ENCODE measurements at places on chromosomes 3 and 15.

GRCh38 chr15:99930696-99931095, 197.5 kb upstream of the LYSMD4 start:
- no peak for DNase-seq

DNA sequence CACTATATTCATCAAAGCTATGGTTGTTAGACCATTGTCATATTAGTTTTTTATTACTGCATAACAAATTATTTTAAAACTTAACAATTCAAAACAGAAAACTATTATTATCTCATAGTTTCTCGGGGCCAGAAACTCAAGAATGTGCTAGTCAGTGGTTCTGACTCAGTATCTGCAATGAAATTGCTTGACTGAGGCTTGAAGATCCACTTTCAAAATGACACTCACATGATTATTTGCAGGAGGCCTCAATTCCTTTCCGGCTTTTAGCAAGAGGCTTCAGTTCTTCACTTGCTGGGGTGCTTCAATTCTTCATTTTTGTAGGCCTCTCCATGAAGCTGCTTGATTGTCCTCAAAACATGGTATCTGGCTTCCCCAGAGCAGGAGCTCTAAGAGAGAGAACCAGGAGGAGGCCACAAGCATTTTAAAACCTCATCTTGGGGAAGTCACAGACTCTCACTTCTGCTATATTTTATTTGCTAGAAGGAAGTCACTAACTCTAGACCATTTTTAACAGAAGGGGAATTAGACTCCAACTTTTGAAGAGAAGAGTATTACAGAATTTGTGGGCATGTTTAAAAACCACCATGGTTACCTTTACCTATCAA, 383.7 kb downstream of the MFSD1 start:
- no peak for DNase-seq

DNA sequence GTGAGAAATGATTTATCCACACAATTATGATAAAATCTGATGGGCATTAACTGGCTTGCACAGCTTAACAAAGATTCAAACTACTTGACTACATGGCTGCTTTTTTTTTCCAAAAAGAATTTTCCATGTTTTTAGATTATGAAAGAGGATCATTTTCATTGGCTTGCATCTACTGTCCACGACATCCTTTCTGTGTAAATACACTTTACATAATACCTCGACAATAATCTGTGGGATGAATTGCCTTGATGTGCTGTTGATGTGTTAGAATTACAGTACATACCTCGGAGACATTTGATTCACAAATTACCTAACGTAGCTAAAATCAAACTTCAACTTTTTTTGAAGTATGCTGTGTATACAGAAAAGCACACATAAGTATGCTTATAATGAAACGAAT, 104.4 kb downstream of the PPP2R3A start:
- DNase-seq = no peak

DNA sequence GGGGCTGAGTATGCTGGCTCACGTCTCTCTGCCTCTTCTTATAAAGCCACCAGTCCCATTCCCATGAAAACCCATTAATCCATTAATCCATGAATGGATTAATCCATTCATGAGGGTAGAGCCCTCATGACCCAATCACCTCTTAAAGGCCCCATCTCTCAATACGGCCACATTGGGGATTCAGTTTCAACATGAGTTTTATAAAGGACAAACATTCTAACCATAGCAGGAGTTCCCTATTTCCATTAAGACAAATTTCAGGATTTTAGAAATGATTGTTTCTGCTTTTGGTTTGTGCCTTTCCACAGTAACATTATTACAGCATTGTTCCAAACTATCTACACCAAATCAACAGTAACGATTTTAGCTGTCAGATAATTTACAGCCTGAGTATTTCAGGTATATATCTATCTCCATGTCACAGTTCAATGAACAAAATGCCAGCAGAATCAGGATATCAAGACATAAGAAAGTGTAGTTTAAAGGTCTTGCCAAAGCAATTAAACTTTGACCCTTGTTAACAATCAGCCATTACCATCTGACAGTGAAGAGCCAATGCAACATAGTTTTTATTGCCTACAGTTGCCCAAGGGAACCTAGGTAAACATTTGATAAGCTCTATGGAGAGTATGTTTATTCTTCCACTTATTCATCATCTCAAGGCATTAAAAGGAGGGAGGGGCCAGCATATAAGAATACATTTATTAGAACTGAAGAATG, 3.8 kb downstream of the TSPAN3 start:
- no peak for DNase-seq

DNA sequence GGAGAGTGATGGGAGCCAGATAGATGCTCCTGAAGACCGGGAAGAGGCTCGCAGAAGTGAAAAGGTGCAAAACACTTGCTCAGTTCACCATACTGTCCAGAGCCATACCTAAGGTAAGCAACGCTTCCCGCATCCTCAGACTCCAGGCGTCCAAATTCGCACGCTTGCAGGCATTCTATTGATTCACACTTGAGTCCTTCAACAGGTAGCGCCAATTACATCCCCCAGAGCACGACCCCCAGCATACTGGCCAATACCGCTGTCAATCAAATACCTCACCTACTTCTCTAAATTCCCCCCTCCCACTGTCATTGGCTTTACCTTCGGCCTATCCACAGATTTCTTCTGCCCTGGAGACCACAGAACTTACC, 361 bp upstream of the STXBP5L start:
- peak; percentile 97 for DNase-seq

- DNase-seq = no peak
Measured at GRCh38 chr3:126113238-126113555, 29.3 kb upstream of the SLC41A3 start.

DNA sequence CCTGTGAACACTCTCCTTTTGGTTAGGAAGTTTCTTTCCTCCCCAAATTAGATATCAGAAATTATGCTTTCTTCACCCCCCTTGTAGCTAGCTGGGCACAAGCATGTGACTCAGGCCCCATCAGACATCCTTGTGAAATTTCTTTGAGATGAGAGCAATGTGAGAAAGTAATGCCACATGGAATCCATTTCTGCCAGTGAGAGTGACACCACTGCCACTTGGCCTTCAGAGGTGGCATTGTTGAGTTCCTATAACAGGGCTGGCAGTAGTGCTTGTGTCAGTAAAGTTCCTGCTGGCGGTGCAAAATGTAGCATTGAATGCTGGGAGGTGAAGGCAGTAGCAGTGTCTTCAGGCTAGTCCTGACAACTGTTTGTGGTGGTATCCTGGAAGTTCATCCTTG, 80.7 kb upstream of the ZNF280D start:
- no peak for DNase-seq

- DNase-seq = no peak
Measured at GRCh38 chr3:35617370-35617769, 22.0 kb upstream of the ARPP21 start.

GRCh38 chr15:64006642-64007041, 39.6 kb downstream of the DAPK2 start:
- DNase-seq = no peak

DNA sequence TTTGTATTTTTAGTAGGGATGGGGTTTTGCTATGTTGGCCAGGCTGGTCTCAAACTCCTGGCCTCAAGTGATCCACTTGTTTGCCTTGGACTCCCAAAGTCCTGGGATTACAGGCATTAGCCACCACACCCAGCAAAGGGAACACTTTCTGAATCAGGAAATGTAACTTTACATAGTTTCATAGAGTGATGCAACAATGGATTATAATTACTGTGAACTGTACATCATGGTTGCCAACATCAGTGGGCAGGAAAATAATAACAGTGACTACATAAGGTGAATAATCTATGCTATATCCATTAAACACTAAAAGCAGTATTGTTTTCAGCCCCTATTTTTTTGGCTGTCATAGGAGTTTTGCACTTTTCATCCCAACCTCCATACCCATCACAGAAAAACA, 5.0 kb upstream of the KPNA1 start:
- no peak for DNase-seq

GRCh38 chr3:63192248-63192647, 85.9 kb upstream of the SYNPR start:
- DNase-seq = peak; percentile 94

GRCh38 chr15:61226361-61227256, 2.5 kb downstream of the RORA start:
- DNase-seq = no peak

GRCh38 chr15:92092289-92093105, 239.0 kb downstream of the SLCO3A1 start:
- DNase-seq = no peak
